ENCODE measurements at places on chromosomes 12 and 14. TPM values are rescaled to one million over a fixed set of nuclear protein-coding genes. Genes with fewer than 3 reads are reported as not detected.

DNA sequence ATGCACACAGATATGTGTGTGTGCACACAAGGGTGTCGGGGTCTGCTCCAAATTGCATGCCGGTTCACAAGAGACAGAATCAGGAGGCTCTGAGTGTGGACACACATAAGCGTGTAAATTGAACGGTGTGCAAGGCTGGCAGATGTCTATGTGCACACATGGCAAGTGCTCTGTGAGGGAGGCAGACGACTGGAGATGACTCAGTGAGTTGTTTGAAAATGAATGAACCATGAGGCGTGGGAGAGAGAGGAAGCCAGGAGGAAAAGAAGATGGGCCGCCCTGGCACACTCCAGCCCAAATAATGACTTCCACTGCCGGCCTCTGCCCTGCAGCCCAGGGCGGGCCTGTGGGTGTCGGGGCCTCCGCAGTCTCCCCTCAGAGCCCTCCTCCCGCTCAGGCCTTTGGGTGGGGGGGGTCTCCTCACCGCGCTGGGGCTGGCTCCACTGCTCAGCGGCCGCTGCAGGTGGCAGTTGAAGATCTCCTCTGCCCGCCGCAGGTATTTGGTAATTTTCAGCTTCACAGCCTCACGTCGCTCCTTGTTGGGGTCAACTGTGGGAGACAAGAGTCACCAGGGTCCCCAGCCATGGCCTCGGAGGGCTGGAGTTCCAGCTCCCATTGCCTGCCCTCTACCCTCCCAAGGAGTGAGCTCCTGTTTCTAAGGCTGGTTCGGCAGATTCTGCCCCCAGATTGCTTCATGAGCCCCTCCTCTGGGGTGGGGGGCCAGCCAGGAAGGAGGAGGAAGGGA, 3.5 kb downstream of the RPS6KL1 start:
- H3K36me3 ChIP-seq: no peaks in the 10 kb centered on the region
- no peak for DNase-seq
- H3K27me3 ChIP-seq: peaks cover 17% of the 10 kb centered on the region
- no peak overlapping the region for H3K27ac ChIP-seq
- H3K4me1 ChIP-seq: peaks cover 12% of the 10 kb centered on the region

DNA sequence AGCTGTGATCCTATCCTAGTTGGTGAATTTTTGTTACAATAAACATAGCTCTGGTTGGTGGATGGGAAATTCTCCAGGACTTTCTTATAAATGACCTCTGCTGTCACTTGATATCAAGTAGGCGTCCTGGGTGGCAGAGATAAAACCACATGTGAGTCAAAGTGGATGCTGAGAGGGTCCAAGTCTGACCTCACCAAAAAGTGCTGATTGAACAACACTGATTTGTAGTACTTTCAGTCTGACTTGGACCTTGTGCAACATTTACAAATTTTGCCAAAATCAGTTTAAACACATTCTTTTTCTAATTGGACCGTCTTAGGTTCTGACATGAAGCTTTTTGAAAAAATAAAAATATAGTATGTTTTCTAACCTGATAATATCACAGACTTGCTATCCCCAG, 585.6 kb downstream of the GALC start:
- no peaks in the 10 kb centered on the region for H3K27me3 ChIP-seq
- H3K27ac ChIP-seq: no peak overlapping the region
- no peak overlapping the region for H3K4me3 ChIP-seq
- no peaks in the 10 kb centered on the region for H3K4me1 ChIP-seq
- no peak for DNase-seq

DNA sequence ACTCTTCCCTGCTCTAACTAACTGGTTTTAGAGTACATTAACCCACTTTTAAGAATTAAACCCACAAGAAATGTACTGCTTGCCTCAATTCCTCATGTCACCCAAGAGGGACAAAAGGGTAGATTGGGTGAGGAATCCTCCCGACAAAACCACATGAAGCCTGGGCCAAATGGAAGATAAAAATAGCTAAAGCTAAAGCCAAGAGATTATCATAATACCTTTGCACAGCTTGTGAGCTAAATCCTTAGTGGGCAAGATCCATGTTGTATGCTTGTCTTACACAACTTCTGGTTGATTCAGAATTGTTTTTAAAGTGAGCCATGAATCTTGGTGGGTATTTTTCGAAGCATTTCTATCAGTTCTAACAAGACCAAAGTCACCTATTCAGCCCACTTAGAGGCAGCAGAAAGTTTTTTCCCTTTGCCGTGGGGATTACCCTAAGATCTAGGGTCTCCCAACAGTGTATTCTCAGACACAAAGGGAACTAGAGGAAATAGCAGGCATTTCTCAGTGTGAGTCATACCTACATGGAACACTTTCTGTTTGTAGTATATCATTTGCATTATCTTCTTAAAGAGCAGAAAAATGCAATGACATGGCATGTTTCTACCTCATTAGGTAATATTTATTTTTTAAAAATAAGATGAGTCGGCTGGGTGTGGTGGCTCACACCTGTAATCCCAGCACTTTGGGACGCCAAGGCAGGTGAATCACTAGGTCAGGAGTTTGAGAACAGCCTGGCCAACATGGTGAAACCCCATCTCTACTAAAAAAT, 616.6 kb downstream of the KCNH5 start:
- DNase-seq: no peak
- no peak overlapping the region for H3K27ac ChIP-seq
- no peaks in the 10 kb centered on the region for H3K4me1 ChIP-seq

DNA sequence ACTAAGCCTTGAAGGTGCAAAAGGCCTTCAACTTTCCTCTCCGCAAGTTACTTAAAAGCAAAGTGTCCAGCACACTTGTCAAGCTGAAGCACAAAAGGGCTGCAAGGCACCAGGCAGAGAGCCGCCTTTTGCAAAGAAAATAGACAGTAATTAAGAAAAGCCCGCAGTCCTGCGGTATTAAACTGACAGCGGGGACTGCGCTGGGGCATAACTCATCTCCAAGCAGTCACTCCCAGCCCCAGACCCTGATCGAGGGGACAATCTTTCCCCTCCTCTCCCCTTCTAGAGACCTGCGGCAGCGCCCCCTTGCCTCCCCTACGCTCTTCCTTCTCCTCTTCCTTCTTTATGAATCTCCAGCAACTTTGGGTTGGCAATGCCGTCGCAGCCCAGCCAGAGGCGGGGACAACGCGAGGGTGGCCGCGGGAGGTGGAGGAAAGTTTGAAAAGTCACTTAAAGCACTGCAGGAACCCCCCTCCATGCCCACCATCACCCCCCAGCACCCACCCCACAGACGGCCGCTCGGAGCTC, 200.9 kb upstream of the CAND1 start:
- peak overlapping the region; percentile 44 for H3K4me3 ChIP-seq
- peaks cover 24% of the 10 kb centered on the region for H3K27me3 ChIP-seq
- no peaks in the 10 kb centered on the region for H3K36me3 ChIP-seq
- no peak for DNase-seq

GRCh38 chr14:63933711-63934110, 80.9 kb downstream of the SYNE2 start:
- H3K27me3 ChIP-seq: no peaks in the 10 kb centered on the region
- H3K36me3 ChIP-seq: no peaks in the 10 kb centered on the region
- peaks cover 9% of the 10 kb centered on the region for H3K4me1 ChIP-seq

DNA sequence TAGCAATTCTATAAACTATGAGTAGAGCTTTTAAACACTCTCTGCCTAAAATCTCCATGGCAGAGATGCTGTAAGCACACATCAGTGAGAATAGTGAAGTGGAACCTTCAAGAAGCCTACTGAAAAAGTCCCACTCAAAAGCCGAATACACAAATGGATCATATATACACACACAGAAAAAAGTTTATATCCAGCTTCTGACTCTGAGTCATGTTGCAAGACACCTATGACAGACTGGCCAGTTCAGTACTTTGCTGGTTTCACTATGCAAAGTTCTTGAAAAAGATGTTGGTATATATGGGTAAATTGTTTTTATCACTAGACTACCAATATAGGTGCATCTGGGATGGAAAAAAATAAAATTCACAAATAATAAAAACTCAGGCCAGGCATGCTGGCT, 126.1 kb downstream of the KCNK10 start:
- peaks cover 7% of the 10 kb centered on the region for H3K27me3 ChIP-seq
- H3K4me3 ChIP-seq: no peak overlapping the region
- H3K27ac ChIP-seq: no peak overlapping the region
- DNase-seq: no peak
- H3K36me3 ChIP-seq: no peaks in the 10 kb centered on the region
- no peaks in the 10 kb centered on the region for H3K4me1 ChIP-seq

DNA sequence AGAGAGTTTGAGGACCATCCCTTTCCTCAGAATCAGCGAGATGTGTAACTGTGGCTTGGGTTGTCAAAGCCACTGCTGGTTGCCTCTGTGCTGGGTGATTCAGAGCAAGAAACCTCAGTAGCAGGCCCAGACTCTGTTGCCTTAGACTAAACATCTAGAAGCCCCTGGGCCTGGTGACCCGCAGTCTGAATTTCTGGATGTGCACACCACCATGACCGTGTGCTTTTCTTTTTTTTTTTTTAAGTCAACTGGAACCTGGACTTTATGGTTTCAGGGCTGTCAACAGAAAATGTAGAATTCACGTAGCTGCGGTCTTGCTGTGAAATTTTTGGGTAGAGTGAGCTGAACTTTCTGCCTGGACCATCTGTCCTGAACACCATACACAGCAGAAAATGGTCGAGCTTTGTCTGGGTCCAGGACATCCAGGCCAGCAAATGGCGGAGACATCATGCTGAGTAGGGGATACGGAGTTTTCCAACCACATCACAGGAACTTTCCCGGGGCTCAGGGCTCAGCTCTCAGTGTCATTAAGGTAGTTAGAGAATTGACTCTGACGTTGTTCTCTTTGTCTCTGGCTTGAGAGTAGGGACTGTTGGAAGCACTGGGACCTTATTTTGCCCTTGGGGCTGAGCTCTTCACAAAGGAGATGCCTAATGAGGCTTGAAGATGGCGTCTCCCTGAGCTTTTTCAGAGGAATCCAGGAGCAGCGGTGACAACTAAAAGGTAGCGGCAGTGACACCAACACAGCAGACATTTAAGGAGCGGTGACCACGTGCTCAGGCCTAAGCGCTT, 23.0 kb upstream of the BATF start:
- no peak overlapping the region for H3K27ac ChIP-seq
- H3K4me1 ChIP-seq: peaks cover 24% of the 10 kb centered on the region
- H3K4me3 ChIP-seq: no peak overlapping the region
- DNase-seq: no peak

- no peak for DNase-seq
- H3K27me3 ChIP-seq: no peaks in the 10 kb centered on the region
- H3K4me1 ChIP-seq: no peaks in the 10 kb centered on the region
- no peak overlapping the region for H3K4me3 ChIP-seq
Measured at GRCh38 chr12:106436164-106436563, 78.6 kb downstream of the POLR3B start.

- H3K27ac ChIP-seq: no peak overlapping the region
- DNase-seq: no peak
- H3K4me1 ChIP-seq: no peaks in the 10 kb centered on the region
- H3K27me3 ChIP-seq: no peaks in the 10 kb centered on the region
- H3K36me3 ChIP-seq: peaks cover 6% of the 10 kb centered on the region
Measured at GRCh38 chr14:65618996-65619395, 206.5 kb downstream of the FUT8 start.

GRCh38 chr12:64385468-64385867, 5.1 kb downstream of the C12orf56 start:
- peaks cover 7% of the 10 kb centered on the region for H3K27me3 ChIP-seq
- peak overlapping the region; percentile 46 for H3K27ac ChIP-seq
- H3K4me3 ChIP-seq: no peak overlapping the region
- no peak for DNase-seq

DNA sequence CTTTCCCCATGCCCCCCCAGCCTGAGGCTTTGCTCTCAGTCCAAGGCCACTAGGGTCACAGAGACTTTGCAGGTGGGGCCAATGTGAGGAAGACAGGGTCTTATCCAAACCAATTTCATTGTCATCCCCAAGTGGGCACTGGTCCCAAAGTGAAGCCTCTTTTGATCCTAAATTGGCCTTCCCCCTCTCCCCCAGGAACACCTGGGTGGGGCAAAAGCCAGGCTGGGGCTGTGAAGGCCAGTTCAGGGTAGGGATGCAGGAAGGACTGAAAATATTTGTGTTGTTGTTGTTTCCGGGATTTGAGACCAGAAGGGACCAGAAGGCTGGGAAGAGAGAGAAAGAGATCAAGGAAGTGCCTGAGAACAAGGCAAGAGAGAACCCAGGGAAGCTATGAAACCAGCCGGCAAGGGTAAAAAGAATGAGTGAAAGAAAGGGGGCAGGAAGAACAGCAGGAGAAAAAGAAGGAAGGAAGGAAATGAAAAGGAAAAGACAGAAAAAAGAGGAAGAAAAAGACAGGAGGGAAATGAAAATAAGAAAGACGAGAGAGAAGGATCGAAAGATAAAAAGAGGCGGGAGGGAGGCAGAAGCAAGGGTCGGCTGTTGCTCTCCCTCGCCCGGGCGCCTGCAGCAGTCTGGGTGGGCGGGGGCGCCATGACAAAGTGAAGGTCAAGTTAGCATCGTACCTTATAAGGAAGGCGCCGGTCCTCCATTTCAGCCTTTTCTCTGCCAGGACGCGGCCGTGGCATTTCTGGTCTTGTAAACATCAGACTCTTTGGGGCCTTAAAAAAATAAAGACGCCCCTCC, 7.4 kb upstream of the HOXC11 start:
- H3K4me3 ChIP-seq: peak overlapping the region; percentile 30
- no peak for DNase-seq
- no peaks in the 10 kb centered on the region for H3K4me1 ChIP-seq
- peaks cover 93% of the 10 kb centered on the region for H3K27me3 ChIP-seq

DNA sequence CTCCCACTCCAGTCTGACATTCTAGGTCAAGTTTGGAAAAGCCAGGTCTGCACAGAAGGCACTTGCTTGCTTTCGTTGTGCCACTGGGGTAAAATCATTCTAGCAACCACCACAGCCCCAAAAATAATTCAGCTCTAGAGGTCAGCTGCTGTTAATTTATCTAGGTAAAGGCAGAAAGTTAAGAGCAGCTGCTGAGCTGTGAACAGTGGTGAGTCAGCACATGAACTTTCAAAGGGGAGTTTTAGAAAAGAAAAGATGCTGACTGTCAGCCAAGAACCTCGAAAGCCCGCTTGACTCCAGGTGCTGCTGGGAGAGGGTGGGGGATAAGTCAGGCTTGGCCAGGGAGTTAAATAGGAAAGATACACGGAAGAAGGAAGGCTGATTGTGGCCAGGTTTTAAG, 12.7 kb downstream of the CCDC197 start:
- H3K4me1 ChIP-seq: peaks cover 43% of the 10 kb centered on the region
- no peak overlapping the region for H3K4me3 ChIP-seq
- peaks cover 34% of the 10 kb centered on the region for H3K27me3 ChIP-seq
- no peak for DNase-seq
- H3K36me3 ChIP-seq: no peaks in the 10 kb centered on the region

DNA sequence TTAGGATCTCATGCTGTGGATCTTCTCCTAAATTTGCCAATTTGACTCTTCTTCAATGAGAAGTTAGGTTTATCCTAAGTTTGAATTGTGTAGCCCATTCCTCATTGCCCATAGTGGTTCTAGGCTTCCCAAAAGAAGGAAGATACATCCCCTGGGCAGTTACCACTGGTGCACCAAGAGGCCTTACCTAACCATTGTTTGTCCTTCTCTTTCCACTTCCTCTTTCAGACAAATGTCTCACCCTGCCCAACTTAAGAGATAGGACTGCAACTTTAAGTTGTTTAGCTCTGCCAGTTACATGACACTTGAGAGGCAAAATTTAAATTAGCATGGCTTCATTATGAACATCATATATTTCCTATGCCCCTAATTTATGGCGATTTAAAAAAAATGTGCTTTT, 9.4 kb upstream of the KCNH3 start:
- H3K4me1 ChIP-seq: no peaks in the 10 kb centered on the region
- H3K27ac ChIP-seq: no peak overlapping the region
- H3K36me3 ChIP-seq: no peaks in the 10 kb centered on the region
- H3K27me3 ChIP-seq: no peaks in the 10 kb centered on the region

Gene SMCO2
- not detected for total RNA-seq

Gene SYT1
- 0.09 TPM for total RNA-seq

Gene RPL10L
- not detected for total RNA-seq

Gene STON2
- 0.22 TPM for total RNA-seq

Gene OAS1
- 8.5 TPM for total RNA-seq

Gene BCL2L2
- 2.2 TPM for total RNA-seq

Gene RAB35
- total RNA-seq: 60.6 TPM

Gene KRT6B
- total RNA-seq: not detected
